Stimulated activated CD4-positive, alpha-beta T cell treated with anti-CD3 and anti-CD28 coated beads, Interleukin-1b, Interleukin-23, amount 100 ng/mL, for 1 hour (primary cell): ENCODE measurements at places on chromosomes 12 and 14.

DNA sequence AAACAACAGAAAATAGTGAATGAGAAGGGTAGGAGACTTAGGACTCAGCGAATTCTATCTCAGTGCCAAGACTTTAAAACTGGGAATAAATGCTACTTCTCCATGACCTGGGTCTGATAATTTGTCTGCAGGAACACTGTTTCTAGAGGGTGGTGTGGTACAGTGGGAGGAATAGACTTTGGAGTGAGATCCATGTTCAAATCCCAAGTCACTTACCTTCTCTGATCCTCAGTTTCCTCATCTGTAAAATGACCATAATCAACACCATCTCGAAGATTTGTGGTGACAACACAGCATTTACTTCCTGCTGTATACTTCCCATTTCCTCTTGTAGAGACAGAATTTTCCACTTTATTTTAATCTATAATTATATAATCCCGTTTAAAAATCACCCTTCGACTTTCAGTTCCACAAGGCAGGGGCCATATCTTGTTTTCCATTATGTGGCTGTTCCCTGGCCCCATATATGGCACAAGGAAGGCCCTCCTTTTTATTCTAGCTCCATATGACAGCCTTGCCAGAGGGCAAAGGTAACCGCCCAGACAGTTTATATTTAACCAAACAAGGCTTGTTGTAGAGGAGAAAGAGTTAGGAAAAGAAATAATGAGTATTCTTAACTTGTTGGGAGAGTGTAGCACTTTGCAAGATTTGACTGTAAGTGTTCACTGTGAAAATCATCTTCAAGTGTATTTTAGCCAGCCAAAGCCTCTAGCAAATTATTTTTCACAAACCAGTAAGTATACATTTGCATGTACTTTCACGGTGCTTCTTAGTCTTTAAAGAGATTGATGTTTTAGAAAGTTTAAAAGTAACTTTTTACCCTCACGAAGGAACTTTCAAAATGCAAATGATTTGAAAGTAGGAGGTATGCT, 243.1 kb downstream of the AKAP6 start:
- no peak for DNase-seq

- no peak for DNase-seq
These were observed 3.2 kb downstream of the KCNH3 start for GRCh38 chr12:49541911-49542505.

- DNase-seq, result no peak
These were observed 52.3 kb downstream of the PPM1H start for GRCh38 chr12:62882696-62883095.

- no peak for DNase-seq
These were observed 37.4 kb downstream of the DAD1 start for GRCh38 chr14:22551605-22551997.

DNA sequence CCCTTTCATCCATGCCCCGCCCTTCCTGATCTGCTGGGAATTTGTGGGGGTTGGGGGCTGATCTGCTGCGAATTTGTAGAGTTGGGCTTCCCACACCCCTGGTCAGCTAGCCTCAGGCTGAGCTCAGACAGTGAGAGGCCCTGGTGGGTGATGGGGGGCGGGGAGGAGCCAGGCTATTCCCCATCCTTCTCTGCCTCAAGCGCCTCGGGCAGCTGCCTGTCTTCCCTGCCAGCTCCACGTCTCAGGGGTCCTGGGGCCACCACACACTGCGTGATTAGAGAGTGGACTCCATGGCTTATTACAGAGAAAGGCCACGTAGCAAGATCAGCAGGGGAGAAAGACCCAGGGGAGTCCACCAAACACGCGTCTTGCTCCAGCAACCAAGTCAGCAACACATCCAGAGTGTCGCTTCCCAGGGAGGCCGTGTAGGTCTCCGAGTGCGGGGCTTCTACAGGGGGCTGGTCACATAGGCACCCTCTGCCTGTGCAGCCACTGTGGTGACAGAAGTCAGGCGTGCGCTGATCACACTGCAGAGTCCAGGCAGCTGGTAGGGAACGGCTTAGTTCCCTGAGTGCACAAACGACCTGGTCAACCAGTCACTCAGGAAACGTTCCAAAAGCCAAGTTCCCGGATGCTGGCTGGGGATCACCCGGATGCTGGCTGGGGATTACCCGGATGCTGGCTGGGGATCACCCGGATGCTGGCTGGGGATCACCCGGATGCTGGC, 254.4 kb upstream of the SFSWAP start:
- DNase-seq, result no peak

- no peak for DNase-seq
These were observed 28.2 kb downstream of the SOX5 start for GRCh38 chr12:23921099-23921856.

- DNase-seq, result no peak
These were observed 3.8 kb upstream of the SHMT2 start for GRCh38 chr12:57225680-57226210.

DNA sequence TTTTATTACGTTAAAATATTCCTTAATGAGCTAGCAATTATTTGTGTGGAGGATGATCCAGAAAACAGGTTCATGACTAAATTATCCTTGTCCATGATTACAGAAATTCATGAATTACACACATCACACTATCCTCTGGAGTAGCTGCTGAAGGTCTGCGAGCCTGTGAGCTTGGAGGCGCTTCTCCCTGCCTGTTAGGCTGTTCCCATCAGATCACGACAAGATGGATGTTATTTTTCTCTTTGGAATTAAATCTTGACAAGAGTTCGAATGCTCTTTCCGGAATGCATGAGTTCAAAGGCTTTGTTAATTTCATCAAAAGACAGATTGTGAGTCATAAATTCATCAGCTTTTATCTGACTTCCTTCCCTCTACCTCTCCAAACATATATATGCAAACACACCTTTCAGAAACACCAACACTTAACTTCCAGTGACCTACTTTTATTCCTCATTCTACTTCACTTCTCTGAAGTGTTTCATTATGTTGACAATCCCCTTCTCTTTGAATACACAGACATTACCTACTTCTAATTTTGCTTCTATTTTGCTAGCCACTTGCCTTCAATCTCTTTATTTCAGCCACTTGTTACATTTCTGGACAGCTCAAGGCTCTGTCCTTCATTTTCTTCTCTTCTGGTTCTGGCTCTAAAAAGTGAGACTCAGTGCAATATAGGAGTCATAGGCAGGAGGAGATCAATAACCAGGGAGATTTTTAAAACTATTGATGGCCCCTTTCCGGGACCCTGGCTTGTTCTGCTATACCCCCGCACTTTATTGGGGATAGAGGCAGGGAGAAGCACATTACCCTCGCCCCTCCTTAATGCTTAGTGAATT, 274.6 kb downstream of the BTG1 start:
- no peak for DNase-seq

GRCh38 chr12:53058674-53059433, 9.0 kb downstream of the TNS2 start:
- no peak for DNase-seq

DNA sequence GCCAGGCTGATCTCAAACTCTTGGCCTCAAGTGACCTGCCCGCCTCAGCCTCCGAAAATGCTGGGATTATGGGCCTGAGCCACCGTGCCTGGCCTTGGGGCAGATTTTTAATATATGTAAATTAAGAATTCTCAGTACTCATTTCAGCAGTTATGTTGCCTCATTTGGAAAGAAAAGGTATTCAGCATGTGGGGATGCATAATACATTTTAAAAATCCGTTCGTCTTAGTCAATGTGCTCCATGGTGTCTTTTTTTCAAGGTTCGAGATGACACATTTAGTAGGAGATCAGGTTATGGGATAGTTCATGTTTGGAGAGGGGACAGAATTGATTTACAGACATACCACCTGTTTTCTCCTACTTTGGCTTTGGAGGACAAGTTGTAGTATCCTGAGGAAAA, 10.2 kb downstream of the SYNE2 start:
- DNase-seq, result no peak

DNA sequence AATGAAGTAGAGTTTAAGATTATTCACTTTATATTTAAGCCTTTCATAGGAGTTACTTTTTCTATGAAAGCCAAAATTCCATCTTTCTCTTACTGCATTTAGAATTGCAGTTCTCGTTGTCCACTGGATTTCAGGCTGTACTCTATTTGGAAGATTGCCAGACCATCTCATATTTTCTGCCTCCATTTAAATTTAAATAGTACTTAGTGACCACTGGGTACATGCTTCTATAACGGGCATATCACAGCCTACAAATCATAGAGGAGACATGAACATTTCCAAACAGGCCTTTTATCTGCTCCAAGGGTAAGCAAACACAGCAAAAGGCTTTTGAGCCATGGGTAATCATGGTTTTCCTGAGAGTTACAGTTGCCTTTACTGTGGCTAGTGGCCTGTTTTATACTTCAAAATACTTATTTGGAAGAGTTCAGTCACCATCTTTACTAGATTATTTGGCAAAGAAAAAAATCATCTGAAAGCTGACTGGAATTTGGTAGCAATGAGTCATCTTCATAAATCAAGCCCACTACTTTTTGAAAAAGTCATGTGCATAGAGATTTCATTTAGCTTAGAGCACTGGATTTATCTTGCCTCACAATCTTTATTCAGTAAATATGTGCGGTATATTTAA, 15.7 kb downstream of the ANO6 start:
- DNase-seq, result no peak

GRCh38 chr14:100904307-100905087, 975 bp upstream of the RTL1 start:
- no peak for DNase-seq

DNA sequence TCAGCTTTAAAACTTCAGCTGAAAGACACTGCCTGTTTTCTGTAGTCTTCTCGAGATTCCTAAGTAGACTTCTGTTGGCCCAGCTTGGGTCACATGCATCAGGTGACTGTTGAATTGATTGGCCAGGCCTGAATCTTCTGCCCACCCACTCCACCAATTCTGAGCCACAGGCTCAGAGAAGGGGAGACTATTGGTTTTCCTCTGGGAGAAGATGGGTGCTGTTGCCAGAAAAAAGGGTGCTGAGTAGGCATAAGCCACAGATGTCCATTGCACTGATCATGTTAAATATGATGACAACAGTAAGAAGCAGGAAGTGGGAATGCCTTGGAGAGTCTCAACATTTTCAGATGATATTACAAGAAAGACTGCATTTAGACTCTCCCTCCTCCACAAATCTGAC, 6.8 kb upstream of the SPTLC2 start:
- DNase-seq, result no peak

DNA sequence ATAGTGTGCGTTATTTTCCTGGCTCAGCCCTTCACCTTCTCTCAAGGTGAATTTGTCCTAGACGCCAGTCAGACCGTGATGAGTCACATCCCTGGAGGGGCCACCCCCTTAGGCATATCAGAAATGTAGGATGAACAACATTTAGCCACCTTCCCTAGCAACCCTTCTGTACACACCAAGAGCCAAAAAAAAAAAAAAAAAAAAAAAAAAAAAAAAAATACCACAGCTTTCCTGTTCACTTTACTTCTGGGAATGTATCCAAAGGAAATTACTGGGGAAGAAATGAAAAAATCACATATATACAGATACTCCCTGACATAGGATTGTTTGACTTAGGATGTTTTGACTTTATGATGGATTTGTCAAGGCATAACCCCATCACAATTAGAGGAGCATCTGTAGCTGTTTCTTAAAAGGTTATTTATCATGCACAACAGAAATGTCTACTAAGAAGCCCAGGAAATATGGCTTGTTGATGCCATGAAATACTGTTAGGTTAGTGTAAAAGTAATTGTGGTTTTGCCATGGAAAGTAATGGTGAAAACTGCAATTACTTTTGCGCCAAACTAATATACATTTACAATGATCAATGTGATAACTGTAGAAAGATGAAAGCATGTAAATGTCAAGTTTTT, 68.2 kb upstream of the BDKRB2 start:
- no peak for DNase-seq

DNA sequence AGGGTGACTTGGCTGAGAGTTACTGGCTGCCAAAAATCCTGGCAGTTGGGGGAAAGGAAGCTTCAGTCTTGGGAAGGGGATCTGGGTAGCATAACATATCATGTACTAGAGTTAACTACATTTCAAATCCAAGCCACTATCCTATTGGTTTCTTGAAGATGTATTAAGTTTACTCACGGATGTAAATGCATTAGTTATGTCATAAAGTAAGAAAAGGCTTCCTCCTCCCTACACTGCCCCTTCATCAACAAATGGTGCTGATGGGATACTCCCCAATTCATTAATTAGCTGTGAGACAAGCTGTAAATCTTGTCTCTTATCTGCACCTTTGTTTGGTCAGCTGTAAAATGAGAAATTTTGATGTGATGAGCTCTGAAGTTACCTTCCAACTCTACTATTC, 150.1 kb upstream of the SOX5 start:
- DNase-seq, result no peak

DNA sequence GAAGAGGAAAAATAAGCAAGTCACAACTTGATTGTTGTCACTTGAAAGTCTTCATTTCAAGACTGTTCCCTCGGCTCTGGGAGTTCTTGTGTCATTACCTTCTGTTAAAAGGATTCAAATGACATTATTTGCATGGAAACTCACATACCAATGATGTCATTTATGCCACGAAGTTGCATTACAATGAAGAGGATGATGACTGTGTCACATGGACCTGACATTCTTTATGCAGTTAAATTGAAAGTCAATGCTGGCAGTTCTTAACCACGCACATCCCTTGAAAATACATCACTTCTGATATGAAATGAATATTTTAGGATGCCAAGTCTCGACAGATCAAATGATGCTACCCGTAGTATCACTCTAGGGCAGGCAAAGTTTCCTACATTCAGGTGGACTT, 1069.5 kb downstream of the VRK1 start:
- DNase-seq, result no peak

GRCh38 chr14:80618751-80619329, 322.7 kb downstream of the CEP128 start:
- DNase-seq, result no peak

GRCh38 chr14:23130871-23131270, 11.8 kb upstream of the CEBPE start:
- DNase-seq, result no peak

DNA sequence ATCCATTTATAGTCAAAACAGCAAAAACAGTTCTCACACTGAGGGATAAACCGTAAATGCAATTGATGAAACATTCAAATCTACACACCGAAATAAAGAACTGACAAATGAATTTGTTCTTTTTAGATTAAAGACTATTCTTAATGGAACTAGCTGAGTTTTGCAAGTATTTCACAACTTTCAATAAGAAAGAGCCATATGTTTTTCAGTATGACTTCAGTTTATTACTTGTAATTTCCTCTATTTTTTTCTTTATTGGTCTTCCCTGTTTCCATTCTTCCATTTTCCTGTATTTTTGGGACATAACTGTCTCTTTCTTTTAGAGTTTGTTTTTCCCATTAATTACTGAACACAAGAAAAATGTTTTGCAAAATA, 4.3 kb downstream of the BCAT1 start:
- no peak for DNase-seq
